NCI-H2107 (cell line): ENCODE measurements at places on chromosomes 6 and 20.

DNA sequence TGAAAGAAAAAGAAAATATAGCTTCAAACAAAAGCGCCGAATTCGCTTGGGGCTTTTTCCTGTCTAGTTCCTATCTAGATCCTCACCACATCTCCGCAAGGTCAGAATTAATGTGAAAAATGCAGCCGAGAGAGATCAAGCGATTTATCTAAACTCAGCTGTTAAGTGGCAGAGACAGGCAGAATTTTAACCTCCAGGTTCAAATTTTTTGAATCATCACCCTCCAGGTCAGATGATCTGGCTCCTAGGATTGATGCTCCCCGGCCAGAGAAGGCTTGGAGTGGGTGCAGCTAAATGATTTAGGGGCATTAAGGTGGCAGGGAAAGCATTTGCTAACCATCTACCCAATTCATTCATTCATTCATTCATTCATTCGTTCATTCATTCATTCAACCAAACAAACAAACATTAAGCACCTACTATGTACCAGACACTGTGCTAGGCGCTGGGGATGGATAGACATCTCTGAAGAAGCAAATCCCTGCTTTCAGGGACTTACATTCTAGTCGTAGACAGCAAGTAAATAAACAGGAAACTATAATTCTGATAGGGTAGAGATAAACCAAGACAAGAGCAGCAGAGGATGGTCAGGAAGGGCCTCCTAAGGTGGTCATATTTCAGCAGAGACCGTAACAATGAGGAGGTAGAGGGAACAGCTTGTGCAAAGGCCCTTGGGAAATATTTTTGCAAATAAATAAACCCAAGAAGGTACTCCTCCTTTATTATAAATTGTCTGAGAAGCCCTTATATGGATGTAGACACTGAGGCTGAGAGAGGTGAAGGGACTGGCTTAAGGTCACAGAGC is 672 bp upstream of the UBE2V1 start:
- no peak for DNase-seq

DNA sequence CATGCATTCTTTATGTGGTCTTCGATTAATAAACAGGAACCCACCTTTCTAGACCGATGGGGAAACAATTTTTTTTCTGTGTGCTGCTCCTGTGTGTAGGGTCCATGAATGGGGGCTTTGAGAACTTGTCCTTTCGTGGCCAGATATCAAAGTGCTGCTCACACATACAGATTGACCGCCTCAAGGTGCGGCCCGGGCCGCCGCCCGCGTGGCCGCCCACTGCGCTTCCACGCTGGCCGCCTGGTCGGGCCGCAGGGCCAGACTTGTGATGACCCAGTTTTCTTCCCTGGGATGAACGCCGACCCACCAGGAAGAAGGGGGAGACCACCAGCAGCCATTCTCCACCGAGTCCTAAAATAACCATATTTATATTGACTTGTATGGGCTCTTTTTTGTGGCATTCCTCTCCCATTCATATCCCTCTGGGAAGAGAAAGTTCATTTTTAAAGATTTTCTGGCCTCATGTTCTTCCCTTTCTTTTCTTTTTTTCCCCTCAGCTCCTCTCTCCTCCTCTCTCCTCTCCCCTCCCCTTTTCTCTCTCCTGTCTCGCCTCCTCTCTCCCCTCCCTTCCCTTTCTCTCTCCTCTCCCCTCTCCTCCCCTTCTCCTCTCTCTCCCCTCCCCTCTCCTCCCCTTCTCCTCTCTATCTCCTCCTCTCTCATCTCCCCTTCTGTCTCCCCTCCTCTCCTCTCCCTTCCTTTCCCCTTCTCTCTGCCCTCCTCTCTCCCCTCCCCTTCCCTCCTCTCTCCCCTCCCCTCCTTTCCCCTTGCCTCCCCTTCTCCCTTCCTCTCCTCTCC is 264.8 kb upstream of the SUPT3H start:
- DNase-seq: no peak

- DNase-seq: no peak
Observed at GRCh38 chr6:163152701-163153100, 261.8 kb upstream of the QKI start.

GRCh38 chr6:32148289-32149091 is 3.2 kb downstream of the PRRT1 start:
- DNase-seq: no peak

DNA sequence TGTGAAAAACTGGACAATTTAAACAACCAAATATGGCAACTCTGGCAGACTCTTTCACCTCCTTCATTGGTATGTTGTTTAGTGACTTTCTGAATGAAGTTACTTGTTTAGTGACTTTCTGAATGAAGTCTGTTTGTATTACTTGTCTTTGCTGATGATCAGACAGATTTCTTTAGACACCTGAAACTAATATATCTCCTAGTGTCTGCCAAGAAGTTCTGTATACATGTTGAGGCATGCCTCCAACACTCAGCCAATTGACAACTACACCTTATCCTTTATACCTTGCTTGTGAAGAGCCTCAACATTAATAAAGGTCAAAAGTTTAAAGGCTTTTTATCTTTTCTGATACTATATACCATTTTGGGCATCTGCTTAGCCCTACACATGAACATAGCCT is 725.4 kb upstream of the EPHA7 start:
- DNase-seq: no peak

- DNase-seq: no peak
Observed at GRCh38 chr6:11437824-11438459, 99.6 kb upstream of the TMEM170B start.

DNA sequence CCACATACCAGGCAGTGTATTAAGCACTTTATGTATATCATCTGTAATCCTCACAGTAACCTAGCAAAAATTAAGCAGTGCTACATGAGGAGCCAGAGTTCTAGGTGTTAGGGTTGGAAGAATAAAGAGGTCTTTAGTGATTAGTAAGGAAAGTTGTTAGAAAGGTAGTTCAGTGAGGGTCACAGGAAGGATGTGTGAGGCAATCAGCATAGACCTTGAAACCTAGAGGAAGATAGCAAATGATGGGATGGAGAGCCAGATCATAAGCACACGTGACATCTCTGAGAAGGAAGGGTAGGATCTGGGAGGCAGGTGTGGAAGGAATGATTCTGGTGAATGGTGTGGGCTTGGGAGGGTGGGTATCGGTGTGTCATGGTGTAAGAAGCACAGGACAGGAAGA is 2.2 kb downstream of the KAT14 start:
- DNase-seq: no peak

GRCh38 chr6:111543913-111544435 is 61.0 kb upstream of the REV3L start:
- DNase-seq: no peak

DNA sequence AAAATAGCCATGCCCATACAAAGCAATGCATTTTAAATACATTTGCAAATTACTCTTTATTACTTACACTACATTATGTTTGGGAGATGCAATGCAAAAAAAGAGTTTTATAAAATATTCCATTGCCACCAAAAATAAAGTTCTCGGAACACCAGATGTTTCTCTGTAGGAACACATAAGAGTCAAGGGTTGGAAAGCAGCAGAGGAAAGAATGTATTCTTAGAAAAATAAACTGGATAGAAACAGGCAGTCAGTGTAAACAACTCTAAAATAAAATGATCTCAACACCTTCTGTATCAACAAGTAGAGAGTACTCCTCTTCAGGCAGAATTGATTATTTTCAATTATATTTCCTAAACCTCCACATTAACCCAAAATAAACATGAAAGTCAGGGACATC is 28.1 kb downstream of the KIF13A start:
- no peak for DNase-seq

DNA sequence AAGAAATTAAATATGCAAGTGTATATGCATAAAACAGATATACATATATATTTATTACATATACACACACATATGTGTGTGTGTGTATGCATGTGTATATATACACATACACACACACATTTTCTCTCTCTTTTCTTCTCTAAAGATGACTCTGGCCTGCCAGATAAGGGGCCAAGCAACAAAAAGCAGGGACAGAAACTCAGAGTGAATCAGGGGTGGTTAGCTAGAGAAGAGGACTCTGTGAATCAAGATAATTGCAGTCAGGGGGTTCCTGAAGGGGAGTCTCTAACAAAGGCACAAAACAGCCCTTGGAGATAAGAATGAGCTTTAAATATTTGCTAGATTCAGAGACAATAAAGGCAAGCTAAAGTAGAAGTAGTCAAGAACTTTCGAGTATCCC is 650.5 kb downstream of the UTRN start:
- no peak for DNase-seq

DNA sequence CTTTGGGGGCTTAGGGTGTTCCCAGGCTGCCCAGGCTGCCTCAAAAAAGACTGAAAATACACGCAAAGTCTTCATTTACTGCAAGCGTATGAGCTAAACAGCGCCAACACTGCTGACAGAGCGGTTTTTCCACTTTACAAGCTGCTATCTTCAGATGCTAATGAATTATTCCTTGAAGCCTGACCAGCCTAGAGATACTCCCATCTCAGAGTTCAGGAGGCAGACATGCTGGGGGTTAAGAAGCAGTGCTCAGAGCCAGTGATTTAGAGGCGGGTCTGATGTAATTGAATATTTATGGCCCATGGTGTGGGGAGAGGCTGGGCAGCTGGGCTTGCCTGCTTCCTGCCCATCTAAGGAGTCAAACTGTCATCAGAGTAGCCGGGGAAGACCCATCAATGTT is 241.4 kb downstream of the SLC24A3 start:
- no peak for DNase-seq

DNA sequence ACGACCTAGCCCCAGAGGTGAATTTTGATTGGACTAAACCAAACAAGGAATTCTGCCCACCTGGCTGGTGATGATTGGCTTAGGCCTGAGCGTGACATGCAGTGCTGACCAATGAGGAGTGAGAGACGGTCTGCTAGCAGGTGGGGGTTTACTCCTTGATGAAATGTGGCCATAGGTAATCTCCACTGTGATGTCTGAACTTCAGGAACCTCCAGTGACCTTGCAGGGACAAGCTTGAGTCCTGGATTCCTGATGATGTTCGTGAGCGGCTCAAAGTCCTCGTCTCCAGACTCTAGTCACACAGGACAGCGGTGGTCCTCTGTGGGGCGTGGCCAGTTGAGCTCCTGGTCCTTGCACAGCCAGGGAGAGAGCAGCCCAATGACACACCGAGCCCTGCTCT is 8.4 kb downstream of the VSX1 start:
- no peak for DNase-seq

GRCh38 chr6:33202799-33203198 is 1.7 kb upstream of the HSD17B8 start:
- DNase-seq: no peak

DNA sequence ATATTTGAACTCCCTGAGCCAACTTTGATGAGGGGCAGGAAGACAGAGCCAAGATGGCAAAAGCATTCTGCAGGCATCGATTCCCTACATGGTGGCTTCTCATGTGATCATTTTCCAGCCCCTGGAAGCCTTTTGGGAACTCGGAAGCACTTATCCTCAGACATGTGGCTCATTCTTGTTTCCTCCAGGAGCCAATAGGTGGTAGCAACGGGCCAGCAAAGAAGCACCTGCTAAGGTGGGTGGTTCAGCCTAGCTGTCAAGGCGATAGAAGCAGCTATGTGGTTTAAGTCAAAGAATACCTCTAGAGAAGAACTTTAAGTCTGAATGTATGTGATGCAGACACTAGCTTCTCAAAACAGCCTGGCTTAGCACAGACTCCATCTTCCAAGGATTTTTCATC is 64.9 kb upstream of the PAX1 start:
- DNase-seq: no peak

GRCh38 chr6:102204351-102204750 is 810.8 kb downstream of the GRIK2 start:
- DNase-seq: no peak

DNA sequence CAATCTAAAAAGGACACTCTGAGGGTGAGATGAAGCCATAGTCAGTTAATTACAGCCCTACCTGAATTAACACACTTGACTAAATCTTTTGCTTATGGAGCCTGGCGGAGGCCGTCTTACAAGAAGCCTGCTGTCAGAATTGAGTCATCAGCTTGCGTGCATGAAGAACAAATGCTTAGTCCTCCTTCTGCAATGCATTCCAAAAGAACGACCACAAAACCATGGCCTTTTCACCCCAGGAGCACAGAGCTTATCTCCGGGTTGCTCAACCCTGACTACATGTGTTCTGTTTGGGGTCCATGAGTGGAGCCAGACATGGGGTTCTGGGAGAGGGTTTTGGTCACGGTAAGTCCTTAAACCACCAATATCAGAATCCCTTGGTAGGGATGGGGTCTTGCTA is 318.1 kb downstream of the CLIC5 start:
- DNase-seq: no peak

- no peak for DNase-seq
Observed at GRCh38 chr6:12431023-12431422, 140.9 kb downstream of the EDN1 start.

DNA sequence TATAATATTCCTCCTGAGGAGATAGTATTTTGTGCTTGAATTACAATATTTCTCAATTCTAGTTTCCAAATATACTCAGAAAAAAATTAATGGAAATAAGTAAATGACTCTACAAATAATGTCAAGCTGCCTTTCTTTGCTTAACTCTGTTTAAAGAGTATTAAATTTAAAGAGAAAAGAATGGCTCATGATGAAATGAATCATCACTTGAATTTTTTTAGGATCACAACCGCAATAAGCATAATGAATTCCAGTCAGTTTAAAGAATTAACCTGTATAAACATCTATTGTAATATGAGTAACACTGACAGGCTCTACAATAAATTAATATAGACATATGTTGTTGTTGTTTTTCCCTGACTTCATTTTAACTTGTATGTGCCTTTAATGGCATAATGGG is 266.2 kb upstream of the ADGRB3 start:
- no peak for DNase-seq

DNA sequence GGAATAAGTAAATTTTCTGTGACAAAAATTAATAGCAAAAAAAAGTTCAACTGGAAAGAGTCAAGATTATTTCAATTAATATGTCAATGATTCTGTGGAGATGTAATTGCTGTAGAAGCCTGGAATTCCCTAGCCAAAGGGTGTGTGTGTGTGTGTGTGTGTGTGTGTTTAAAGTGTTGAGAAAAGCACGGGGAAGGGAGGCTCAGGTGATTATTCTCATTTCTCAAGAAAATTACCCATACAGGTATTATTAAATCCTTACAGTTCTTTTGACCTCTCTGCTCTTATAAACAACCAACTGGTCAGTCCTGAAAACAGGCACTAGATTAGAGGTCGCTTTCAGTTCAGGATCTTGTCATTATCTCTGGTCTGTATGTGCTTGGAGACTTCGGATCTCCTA is 129.3 kb upstream of the SASH1 start:
- no peak for DNase-seq

DNA sequence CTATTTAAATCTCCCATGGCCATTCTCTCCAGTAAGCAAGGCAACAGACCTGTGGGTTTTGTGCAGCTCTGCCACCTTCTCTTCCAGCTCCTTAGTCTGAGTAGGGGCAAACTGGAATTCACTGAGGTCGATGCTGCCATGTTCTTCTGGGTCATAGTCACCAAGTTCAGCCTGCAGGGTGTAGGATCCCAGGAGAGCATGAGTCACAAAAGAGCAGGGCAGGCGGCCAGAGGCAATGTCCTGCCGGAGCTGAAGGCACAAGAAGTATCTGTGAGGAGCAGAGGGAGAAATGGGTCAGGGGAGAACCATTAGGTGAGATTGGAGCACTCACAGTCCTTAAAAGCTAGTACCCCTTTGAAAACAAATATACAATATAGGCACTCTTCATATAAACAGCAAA is 73.7 kb downstream of the SMLR1 start:
- DNase-seq: no peak

GRCh38 chr20:35196313-35196712 is 24.4 kb downstream of the PROCR start:
- no peak for DNase-seq

- DNase-seq: no peak
Observed at GRCh38 chr6:70303034-70303525, at the start of gene COL9A1. Gene COL9A1 (minus strand): TSS chr6:70303084. CDS start chr6:70302924, 160 bp downstream.
